ENCODE measurements at places on chromosomes 5 and 9.

DNA sequence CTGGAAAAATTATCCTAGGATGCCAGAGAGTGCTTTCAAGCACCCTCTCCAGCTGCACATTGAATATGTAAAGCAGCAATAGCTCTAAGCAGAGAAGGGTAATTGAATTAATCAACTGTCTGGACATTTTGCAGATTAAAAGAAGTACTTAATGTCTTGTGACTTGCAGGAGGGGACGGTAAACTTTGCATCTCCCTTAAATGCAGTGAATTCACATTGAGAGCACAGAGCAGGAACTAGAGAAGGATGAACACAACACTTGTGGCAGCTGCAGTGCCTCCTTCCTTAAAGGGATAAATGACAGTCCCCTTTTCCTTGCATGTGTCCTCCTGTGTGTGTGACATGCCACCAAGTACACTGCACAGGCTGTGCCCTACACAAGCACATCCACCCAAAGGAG is 7.4 kb upstream of the CDK5RAP2 start:
- DNase-seq, result peak; percentile 30

- peak; percentile 89 for DNase-seq
Observed at GRCh38 chr5:172479034-172479783, 24.9 kb upstream of the SH3PXD2B start.

- DNase-seq, result no peak
Observed at GRCh38 chr9:79524266-79524665, 47.5 kb upstream of the TLE4 start.

DNA sequence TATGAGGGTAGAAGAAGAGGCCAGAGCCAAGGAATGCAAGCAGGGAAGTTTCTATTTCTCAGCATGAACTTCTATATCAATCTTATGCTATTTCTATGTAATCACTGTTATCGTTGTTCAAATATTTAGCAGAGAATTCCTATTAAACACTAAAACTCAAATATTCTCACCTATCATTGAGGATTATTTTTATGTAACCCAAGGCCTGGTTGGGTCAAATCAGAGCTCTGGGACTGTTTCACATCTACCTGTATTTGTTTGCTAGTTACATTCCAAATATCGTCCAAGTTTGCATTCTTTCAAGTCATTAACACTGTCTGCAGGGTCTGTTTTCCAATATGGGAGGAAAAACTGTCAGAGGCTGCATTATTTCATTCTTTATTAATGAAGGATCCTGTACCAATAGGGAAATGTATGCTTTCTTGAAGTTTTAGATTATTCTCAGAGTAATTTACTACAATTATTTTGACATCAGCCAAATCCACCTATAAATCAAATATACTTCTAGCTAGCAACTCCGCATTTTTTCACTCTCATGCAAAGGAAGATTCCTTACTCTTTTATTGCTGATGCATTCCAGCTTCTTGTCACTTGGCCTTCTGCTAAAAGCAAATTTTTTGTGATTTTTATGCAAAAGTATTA is 52.2 kb downstream of the LURAP1L start:
- no peak for DNase-seq

GRCh38 chr9:77945798-77946197 is 85.8 kb downstream of the GNAQ start:
- DNase-seq, result no peak

DNA sequence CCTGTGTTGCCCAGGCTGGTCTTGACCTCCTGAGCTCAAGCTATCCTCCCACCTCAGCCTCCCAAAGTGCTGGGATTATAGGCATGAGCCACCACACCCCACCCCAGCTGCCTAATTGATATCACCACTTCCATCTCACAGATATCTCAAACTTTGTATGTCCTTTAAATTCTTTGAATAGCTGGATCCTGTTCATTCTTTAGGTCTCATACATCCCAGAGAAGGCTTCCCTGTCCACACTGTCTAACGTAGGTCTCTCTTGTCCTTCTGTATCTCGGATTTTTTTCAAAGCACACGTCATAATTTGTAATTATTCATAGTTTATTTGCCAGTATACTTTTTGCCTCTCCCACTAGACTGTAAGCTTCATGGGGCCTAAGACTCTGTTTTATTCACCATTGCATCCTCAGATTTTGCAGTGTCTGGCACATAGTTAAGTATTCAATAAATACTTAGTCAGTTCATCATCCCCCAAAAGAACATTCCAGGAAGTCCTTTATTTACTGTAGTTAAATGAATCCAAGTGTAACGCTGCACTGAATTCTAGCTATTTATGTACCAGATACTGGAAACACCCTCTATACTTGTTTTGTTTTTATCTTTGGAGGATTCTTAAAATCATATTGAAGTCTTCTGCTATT is 10.5 kb downstream of the ARSK start:
- DNase-seq, result no peak

GRCh38 chr9:135239100-135239768 is 151.8 kb downstream of the OLFM1 start:
- DNase-seq, result no peak

GRCh38 chr5:135700731-135701130 is 121.9 kb upstream of the CXCL14 start:
- DNase-seq, result no peak

- no peak for DNase-seq
Observed at GRCh38 chr9:134626069-134626423, 15.6 kb upstream of the COL5A1 start.

DNA sequence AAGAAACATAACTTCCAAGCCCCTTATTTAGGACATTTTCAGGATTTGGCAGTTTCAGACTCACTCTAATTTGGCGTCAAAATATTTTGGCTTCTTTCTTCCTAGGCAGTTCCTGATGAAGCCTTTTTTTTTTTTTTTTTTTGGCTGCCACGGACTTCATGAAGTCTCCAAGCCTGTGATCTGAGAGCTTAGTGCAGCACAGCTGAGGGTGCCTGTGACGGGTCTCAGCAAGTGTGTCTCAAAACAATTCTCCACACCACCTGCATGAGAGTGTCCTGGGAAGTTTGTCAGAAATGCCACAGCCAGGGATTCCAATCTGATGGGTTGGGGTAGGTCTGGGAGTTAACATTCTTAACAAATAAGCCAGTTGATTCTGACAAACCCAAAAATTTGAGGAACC is 6.0 kb upstream of the ESM1 start:
- no peak for DNase-seq

DNA sequence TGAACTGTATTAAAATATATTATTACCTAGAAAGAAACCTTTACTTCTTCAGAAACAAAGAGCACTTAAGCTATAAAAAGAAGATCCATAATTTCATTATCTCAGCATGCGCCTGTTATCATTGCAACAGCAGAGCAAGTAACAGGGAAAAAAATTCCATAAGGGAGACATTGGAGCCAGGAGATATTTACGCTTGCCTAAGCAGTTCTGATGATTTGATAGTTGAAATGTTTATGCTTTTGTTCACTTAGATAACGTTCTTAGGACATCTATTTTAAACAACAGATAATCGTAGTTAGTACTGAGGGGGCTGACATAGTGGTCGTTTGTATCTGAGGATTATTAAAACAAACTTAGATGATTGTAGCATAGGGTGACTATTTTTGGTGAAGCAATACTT is 252.5 kb downstream of the NNT start:
- DNase-seq, result no peak

DNA sequence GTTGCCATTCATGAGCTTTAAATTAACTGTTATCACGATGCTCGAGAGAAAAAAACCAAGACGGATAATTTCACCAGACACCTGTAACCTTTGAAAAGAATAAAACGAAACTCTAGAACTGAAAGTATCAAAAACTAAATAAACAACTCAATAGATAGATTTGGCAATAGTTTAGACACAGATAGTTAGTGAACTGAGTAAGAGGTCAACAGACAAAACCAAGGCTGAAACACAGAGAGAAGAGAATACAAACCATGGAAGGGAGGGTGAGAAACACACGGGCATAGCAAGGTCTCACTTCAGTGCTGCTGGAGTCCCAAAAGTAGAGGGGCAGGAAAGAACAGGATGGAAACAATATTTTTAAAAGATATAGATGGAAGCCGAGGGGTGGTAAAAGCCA is 3.3 kb upstream of the OR2V1 start:
- no peak for DNase-seq

DNA sequence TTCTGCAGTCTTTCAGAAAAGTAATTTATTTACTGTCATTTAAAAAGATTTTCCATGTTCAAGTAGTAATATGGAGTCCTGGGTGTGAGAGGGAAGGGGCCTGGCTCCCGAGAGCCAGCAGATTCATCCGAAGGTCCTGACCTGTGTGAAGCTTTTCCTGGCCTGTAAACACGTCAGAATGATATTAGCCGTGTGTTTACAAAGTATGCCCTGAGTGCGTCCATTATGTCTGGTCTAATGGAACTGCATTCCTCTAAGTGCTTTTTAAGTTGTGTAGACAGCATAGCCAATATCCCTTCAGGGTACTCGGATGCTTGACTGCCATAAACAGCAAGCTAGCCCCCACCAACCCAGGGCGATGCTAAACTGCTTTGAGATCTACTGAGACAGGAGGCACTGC is 495.2 kb downstream of the AGTPBP1 start:
- DNase-seq, result no peak

- no peak for DNase-seq
Observed at GRCh38 chr9:118985851-118986250, 383.4 kb downstream of the BRINP1 start.

DNA sequence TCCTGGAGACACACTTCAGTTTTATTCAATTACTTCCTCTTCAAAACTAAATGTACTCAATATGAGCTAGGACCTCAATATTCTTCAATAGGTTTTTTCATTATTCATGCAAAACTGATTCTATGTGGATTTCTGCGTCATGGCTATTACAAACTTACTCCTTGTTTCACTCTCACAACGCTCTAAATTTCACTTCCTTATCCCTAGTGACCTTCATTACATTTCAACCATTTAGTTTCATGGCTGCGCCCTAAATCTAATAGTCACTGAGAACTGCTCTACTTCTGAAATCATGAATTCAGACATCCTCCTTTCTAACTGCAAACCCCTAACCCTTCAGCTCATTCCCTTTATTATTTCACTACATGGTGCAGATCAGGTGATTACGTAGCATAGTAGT is 93.9 kb downstream of the SLC25A46 start:
- DNase-seq, result no peak

DNA sequence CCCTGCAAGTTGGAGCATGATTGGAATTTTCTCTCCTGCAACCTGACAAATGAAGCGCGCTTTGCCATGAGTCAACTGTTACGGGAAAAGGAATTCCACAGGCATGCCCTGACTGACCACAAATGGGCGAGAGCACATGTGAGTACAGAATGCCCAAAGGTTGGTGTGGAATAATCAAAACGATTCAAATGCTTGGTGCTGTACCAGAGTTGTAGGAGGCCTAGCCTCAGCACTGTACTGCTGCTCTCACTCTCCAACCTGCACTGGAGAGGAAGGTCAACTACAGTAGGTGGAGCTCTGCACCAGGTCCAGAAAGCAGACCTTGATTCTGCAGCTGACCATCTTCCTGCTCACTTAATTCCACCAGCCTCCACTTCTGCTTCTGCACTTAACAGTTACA is 406.9 kb upstream of the ACTBL2 start:
- peak; percentile 4 for DNase-seq

DNA sequence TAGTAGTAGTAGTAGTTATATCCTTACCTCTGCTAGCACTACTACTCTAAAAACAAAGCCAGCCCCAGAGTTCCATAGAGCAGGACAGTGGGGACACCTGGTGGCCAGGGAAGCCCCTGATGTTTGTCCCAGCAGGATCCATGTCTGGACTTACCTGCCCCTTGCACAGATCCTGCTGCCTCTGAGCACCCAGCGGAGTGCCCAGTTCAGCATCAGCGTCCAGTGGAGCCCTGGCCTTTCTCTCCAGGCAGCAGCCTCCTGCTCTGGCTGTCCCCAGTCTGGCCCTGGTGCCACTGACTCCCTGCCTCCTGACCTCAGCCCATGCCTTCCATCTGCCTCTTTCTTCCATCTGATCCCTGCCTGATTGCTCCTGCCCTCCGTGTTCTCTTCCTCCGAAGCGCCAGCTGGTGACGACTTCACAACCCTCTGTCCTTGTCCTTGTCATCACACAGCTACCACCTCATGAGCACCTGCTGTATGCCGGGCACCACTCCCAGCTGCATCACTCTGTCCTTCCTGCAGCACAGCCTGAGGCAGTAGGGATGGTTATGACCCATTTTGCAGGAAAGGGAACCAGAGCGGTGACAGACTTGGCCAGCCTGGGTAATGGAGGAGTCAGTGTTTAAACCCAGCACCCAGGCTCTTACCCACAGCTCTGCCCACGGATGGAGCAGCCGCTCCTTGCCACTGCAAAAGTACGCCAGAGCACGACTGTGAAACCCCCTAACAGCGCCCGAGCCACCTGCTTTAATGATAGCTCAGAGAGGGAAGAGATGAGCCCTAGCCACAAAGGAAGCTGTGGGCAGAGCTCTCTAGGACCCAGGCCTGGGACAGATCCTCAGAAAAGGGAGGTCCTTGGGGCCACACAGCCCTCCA is 11.5 kb downstream of the SARDH start:
- DNase-seq, result peak; percentile 80

- no peak for DNase-seq
Observed at GRCh38 chr5:59065554-59065953, 482.7 kb downstream of the RAB3C start.

DNA sequence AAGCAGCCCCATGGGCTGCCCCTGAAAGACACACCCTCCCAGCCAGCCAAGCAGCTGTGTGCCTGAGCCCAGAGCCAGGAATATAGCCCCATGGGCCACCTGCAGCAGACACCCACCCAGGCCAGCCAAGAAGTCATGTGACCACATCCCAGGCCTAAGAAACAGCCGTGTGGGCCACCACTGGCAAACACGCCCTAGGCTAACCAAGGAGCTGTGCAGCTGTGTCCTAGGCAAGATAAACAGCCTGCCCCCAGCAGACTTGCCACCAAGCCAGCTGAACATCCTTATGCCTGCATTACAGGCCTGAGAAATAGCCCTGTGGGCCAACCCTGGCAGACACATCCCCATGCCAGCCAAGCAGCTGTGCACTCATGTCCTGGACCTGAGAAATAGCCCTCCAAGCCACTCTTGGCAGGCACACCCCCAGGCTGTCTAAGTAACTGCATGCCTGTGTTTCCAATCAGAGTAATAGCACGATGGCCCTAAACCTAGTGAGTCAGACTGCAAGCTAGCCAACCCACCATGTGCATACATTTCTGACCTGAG is 143.0 kb downstream of the ADAMTS6 start:
- DNase-seq, result no peak

DNA sequence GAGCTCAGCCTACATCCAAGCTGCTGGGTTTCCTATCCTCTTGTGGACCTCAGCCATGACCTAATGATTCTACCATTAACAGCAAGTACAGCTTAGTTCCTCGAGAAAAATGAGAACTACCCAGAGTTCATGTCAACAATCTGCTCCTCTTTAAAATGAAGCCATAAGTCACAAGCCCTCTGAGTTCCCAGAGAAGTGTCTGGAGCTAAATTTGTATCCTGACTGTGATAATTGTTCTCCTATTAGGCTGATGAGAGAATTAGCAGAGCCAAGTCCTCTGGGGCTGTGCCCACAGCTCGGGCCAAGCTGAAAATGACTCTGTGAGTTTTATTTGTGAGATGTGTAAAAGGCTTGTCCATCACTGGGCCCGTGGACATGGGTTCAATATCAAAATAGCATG is 145.1 kb upstream of the SMIM23 start:
- DNase-seq, result no peak

GRCh38 chr9:9996259-9996658 is 616.5 kb downstream of the PTPRD start:
- no peak for DNase-seq
